ENCODE measurements at places on chromosomes 11 and 22.

GRCh38 chr11:35621620-35622019, 3.4 kb downstream of the FJX1 start:
- no peak for DNase-seq

- DNase-seq = no peak
These were observed 59.1 kb downstream of the IGLL1 start for GRCh38 chr22:23520863-23521440.

GRCh38 chr11:44456544-44457300, 108.7 kb upstream of the CD82 start:
- DNase-seq = no peak

- DNase-seq = peak; percentile 95
These were observed at the start of gene ATG16L2 for GRCh38 chr11:72814286-72815109. ATG16L2 (plus strand) TSS chr11:72814411; CDS start chr11:72814446, 35 bp downstream.

- DNase-seq = no peak
These were observed 6.4 kb upstream of the TTLL8 start for GRCh38 chr22:50064453-50064852.

GRCh38 chr11:118010738-118011461, 24.7 kb downstream of the IL10RA start:
- DNase-seq = no peak

DNA sequence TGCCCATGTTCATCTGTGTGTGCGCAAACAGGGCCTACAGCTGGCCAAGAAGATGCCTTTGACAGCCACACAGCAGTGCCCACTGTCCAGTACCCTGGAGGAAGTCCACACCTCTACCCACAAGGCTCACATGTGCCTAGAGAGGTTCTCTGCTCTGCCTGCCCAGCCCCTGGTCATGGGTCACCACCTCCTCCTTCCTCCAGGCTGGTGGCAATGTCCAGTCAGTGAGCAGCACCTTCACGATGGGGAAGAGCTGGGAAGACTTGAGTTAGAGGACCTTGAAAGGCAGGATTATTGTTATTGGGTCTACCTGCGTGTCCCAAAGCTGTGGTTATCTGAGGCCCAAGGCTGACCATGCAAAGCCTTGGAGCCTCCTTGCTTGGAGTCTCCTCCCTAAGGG, 28.4 kb upstream of the TTC12 start:
- no peak for DNase-seq

- DNase-seq = no peak
These were observed 110.6 kb upstream of the BID start for GRCh38 chr22:17884893-17885292.

DNA sequence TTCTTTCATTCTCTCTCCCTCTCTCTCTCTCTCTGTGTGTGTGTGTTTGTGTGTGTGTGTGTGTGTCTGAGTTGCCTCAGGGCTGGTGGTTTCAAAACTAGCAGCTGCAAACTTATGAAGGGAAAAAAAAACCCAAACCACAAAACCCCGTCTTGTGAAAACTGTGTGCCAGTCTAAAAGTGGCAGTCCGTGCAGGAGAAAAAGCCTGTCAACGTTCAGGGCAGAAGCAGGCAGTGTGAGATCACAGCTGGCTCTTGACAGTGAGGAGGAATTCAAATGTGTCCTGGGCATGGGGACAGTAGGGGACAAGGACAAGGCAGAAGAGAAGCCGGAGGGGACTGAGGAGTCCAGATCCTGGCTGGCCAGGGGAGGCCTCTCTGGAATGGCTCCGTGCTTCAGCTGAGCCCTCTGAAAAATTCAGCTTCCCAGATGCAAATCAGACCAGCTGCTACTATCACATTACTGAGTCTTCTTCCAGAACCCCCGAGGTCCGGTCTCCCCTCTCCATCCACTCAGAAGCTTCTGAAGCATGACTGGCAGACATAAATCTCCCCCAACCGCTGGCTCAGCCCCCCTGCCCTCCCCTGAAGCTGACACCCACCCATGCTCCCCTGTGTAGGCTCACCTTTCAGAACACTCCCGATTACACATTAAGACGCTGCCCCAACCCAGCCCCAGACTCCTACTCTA, 31.9 kb downstream of the FLI1 start:
- no peak for DNase-seq

GRCh38 chr11:1208144-1208393, 14.8 kb upstream of the MUC5B start:
- DNase-seq = no peak

- DNase-seq = no peak
These were observed 2.0 kb upstream of the BSX start for GRCh38 chr11:122983438-122984185.

DNA sequence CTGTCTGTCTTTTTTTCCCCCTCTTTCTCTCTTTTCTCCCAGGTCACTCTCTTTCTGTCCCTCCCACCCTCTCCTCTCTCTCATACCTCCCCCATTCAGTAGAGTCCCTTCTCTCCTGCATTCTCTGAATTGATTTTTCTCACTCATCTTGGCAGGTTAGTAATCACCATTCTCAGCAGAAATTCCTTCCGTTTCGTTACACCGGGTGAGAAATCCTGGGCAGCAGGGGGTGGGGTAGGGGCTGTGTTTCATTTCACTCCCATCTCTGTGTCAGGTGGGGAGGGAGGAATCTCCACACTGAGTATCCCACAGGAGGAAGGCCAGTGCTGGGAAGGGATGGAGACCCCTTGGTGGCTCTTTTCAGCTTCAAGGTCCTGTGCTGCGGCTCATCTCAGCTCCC, 253.5 kb downstream of the MIAT start:
- DNase-seq = no peak

DNA sequence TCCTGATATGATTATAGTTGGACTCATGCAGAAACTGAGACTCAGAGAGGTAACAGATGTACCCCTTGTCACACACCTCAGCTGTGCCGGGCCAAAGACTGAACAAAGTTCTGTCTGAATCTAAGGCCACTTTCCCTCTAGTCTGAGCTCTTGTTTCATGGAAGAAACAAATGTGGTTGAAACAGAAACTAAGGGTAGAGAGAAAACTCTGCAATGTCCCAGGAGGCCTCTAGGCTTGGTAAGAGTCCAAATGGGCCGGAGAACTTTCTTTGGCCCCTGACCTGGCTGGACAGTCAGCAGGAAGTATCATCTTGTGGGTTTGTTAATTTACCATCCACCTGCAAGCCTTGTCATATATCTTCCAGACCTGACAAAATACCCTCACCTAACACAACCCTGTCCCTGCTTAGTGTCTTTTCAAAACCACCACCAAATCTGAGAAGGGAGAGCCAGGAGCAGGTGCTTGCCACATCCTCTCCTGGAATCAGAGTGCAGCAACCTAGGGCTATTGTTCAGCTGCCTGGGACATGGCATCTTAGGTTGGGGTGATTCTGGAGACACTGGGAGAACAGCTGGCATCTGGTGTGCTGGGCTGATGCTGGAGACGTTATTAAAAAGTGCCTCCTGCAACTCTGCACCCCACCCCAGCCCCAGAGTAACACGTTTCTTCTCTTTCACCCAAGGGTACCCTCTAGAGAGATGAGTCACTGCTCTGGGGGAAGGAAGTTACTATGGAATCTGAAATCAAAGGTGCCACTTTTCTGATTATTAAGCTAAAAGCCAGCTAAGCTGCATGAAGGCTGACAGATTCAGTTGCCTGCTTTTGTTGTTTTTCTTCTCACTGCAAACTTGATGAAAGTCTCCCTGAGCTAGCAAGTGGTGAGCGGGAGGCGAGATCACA, 126.3 kb upstream of the TIMP3 start:
- DNase-seq = no peak

GRCh38 chr11:59180168-59180776, 8.3 kb downstream of the DTX4 start:
- no peak for DNase-seq

GRCh38 chr11:11468954-11469353, 115.9 kb upstream of the CSNK2A3 start:
- no peak for DNase-seq

- peak; percentile 76 for DNase-seq
These were observed 531 bp downstream of the PIM3 start for GRCh38 chr22:49961005-49961600.
